Thyroid gland (tissue), 4 donors: ENCODE measurements at places on chromosomes 5 and 9. TPM values are rescaled to one million over a fixed set of nuclear protein-coding genes. Genes with fewer than 3 reads are reported as not detected.

DNA sequence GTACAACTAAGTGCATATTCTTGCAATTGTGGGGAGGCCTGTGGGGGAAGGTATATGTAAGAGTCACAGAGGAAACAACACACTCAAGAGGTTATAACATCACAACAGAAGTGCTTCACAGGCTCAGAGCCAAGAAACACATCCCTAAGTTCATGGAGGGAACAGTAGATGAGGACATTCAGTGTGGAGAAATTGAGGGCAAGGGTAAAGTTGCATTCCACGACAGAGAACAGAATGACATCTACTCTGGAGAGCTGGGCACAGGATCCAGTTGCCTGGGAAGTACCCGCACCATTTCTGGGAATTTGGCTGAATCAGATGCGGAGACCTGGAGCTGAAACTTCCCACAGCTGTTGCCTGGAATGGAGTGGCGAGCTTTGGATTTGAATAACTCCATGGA lies 197.2 kb downstream of the NXNL2 start:
- no peak overlapping the region for H3K4me3 ChIP-seq
- no peaks in the 10 kb centered on the region for H3K27me3 ChIP-seq
- H3K27ac ChIP-seq, result peak overlapping the region; percentile 83
- H3K36me3 ChIP-seq, result no peaks in the 10 kb centered on the region
- peak; percentile 78 for DNase-seq

- peaks cover 10% of the 10 kb centered on the region for H3K4me1 ChIP-seq
- no peak overlapping the region for H3K27ac ChIP-seq
- H3K27me3 ChIP-seq, result no peaks in the 10 kb centered on the region
- no peak for DNase-seq
- no peaks in the 10 kb centered on the region for H3K36me3 ChIP-seq
Measured at GRCh38 chr5:36264202-36264760, 22.6 kb upstream of the NADK2 start.

- DNase-seq, result no peak
- no peaks in the 10 kb centered on the region for H3K4me1 ChIP-seq
- no peak overlapping the region for H3K4me3 ChIP-seq
Measured at GRCh38 chr5:31144364-31144763, 49.1 kb upstream of the CDH6 start.

The PTGES gene
- total RNA-seq, result 2.6 TPM

The INPP5E gene
- 10.2 TPM for total RNA-seq

The CCL27 gene
- total RNA-seq, result not detected

- H3K36me3 ChIP-seq, result no peaks in the 10 kb centered on the region
- no peaks in the 10 kb centered on the region for H3K27me3 ChIP-seq
- DNase-seq, result no peak
- H3K27ac ChIP-seq, result no peak overlapping the region
- no peaks in the 10 kb centered on the region for H3K4me1 ChIP-seq
- no peak overlapping the region for H3K4me3 ChIP-seq
Measured at GRCh38 chr9:29778281-29778849, 2205.1 kb upstream of the C9orf72 start.

- no peak overlapping the region for H3K4me3 ChIP-seq
- no peak for DNase-seq
- no peaks in the 10 kb centered on the region for H3K27me3 ChIP-seq
- H3K27ac ChIP-seq, result no peak overlapping the region
- H3K36me3 ChIP-seq, result no peaks in the 10 kb centered on the region
- no peaks in the 10 kb centered on the region for H3K4me1 ChIP-seq
Measured at GRCh38 chr5:158538506-158539074, 561.1 kb downstream of the EBF1 start.

- DNase-seq, result no peak
- no peaks in the 10 kb centered on the region for H3K27me3 ChIP-seq
- no peaks in the 10 kb centered on the region for H3K4me1 ChIP-seq
- no peak overlapping the region for H3K27ac ChIP-seq
- no peaks in the 10 kb centered on the region for H3K36me3 ChIP-seq
Measured at GRCh38 chr5:123483446-123484077, 28.4 kb upstream of the CSNK1G3 start.

GRCh38 chr9:118829334-118829733 lies 539.9 kb downstream of the BRINP1 start:
- H3K36me3 ChIP-seq, result no peaks in the 10 kb centered on the region
- DNase-seq, result no peak
- H3K27ac ChIP-seq, result no peak overlapping the region
- H3K27me3 ChIP-seq, result no peaks in the 10 kb centered on the region
- H3K4me1 ChIP-seq, result no peaks in the 10 kb centered on the region

DNA sequence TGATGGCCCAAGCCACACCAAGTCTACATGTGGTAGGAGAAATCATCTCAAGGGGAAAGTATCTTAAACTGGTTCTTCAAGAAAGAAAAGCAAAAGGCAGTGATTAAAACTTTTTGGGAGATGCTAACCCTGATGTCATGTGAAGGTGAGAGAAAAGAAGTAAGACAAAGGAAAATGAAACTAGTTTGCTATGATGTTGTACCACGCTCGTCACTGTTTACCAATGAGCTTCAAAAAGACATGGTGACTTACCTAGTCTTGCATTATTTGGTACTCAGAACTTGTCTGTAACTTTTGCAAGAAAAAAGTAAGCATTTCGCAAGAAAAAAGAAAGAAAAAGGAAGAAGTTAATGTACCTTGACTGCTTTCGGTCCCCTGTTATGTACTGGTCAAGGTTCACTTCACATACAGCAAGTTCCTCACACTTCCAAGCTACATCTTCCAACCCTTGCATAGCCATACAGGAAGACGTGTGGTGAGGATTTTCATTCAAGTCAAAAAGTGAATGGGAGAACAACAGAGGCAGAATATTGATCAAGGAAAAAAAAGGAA lies 739.3 kb downstream of the NR2F1-AS1 start:
- no peak overlapping the region for H3K27ac ChIP-seq
- H3K36me3 ChIP-seq, result no peaks in the 10 kb centered on the region
- H3K4me1 ChIP-seq, result no peaks in the 10 kb centered on the region
- H3K4me3 ChIP-seq, result no peak overlapping the region
- DNase-seq, result no peak
